Daoy (cell line): ENCODE measurements at places on chromosomes 4 and X. TPM values are rescaled to one million over a fixed set of nuclear protein-coding genes. Genes with fewer than 3 reads are reported as not detected.

Gene REELD1
- total RNA-seq, result not detected in 2 replicates

Gene HSFX3
- not detected in 2 replicates for total RNA-seq

- DNase-seq, result peak; percentile 87
These were observed 13.4 kb upstream of the STK32B start for GRCh38 chr4:5037553-5038551.

- no peak for DNase-seq
These were observed 38.6 kb upstream of the MSMO1 start for GRCh38 chr4:165288639-165289422.

GRCh38 chrX:109441266-109441665 lies 40.6 kb downstream of the GUCY2F start:
- DNase-seq, result no peak

DNA sequence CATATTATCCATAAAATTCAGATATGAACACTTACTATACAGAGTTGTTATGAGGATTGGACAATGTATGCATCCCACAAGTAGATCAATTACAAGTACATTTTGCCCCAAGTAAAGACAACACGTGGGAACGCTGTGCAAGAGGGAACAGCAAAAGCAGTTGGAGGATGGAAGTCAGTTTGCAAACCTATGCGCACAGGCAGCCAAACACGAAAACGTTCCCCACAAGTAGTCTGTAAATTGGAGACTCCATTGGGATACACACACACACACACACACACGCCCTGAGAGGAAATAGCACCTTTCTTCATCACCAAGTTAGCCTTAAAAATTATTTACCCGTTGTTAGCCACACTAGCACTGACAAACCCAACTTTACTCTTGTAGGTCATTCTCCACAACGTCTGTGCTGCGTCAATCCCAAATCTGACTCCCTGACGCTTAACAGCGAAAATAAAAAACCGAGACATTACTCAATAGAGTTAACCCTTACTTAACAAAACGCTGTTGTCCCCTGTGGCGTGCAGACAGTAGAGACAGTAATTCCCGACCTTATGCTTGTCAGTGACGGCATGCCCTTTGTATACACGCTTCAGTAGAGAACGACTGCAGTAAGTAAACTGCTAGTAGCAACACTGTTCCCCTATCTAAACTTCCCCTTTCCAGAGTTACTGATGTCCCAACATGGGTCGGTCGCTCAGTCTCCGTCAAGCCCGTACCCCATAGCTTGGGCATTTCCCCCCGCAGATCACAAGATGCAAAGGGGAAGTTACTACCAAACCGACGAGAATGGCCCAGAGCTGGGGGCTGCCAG lies 730 bp downstream of the MANBA start:
- peak; percentile 9 for DNase-seq

Gene STAG2
- 74.1 and 84.6 TPM in 2 replicates for total RNA-seq

GRCh38 chrX:107738272-107738671 lies 37.3 kb downstream of the TSC22D3 start:
- no peak for DNase-seq
